ENCODE measurements at places on chromosomes 16 and 17.
A peak's percentile ranks its signal among the peaks of the same experiment; 100 is the strongest.

DNA sequence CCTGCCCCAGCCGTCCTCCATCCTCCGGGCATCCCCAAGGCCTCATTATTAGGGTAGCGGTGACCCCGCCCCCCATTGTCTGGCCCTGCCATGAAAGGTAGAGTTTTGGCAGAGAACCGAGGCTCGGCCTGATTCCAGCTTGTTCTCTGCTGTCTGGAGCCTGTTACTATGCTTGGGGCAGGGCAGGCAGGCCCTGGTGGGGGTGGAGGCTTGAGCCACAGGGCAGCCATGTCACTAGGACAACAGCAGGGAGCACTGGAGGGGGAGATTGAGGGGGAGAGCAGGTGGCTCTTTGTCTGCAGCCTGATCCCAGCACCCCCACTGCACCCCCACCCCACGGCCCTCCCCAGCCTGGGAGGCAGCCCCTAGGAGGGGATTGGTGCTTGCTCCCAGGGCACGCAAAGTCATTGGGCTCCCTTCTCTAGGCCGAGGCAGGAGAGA is 15.4 kb downstream of the RHBDL3 start:
- no peak for DNase-seq

GRCh38 chr17:42337442-42337841 is 49.1 kb downstream of the STAT5A start:
- peak; percentile 68 for DNase-seq

GRCh38 chr16:54286090-54286365 is 559 bp downstream of the IRX3 start:
- DNase-seq: no peak

- DNase-seq: no peak
These were observed 73.3 kb downstream of the KIF2B start for GRCh38 chr17:53896047-53896446.

- no peak for DNase-seq
These were observed 109.1 kb upstream of the CDC42EP4 start for GRCh38 chr17:73420897-73421296.

- DNase-seq: no peak
These were observed 3.8 kb downstream of the LGALS9 start for GRCh38 chr17:27634776-27635175.

- peak; percentile 89 for DNase-seq
These were observed 1.5 kb downstream of the TMEM102 start for GRCh38 chr17:7436556-7437368.

GRCh38 chr16:69890114-69890891 is 60.8 kb upstream of the CLEC18A start:
- no peak for DNase-seq

GRCh38 chr16:69931631-69932030 is 19.5 kb upstream of the CLEC18A start:
- DNase-seq: no peak

DNA sequence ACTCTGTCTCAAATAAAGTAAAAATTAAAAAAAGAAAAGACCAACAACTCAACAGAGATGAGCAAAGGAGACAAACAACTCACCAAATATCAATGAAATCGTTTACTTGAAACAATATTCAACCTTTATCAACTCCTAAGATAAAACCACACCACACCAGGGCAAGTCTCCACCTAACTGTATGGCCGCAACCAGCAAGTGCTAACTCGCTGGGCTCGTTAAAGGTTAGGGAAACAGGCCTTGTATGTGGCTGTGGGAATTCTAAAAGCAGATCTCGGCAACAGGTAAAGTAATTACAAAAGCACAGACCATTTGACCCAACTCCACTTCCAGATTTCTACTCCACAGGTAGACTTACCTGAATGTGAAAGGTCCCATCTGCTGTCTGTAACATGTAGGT is 9.3 kb downstream of the ZCCHC14 start:
- no peak for DNase-seq

DNA sequence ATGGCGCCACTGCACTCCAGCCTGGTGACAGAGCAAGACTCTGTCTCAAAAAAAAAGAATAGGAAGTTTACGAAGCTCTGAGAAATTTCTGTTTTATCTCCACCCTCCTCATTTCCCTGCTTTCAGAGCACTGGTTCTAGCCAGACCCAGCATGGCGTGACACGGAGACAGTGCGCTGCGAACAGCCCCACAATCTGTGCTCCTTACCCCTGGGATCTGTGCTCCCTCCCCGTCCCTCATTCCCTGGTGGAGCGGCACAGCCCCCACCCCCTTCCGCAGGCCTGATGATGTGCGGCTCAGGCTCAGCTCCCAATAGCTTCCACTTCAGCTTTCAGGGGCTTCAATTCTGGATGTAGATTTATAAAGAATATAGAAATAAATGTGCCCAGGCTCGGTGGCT is 56.1 kb upstream of the ENDOV start:
- DNase-seq: no peak

GRCh38 chr17:7010523-7010922 is 1.9 kb upstream of the RNASEK start:
- no peak for DNase-seq

GRCh38 chr16:47865337-47865855 is 290.4 kb downstream of the ABCC12 start:
- DNase-seq: no peak

DNA sequence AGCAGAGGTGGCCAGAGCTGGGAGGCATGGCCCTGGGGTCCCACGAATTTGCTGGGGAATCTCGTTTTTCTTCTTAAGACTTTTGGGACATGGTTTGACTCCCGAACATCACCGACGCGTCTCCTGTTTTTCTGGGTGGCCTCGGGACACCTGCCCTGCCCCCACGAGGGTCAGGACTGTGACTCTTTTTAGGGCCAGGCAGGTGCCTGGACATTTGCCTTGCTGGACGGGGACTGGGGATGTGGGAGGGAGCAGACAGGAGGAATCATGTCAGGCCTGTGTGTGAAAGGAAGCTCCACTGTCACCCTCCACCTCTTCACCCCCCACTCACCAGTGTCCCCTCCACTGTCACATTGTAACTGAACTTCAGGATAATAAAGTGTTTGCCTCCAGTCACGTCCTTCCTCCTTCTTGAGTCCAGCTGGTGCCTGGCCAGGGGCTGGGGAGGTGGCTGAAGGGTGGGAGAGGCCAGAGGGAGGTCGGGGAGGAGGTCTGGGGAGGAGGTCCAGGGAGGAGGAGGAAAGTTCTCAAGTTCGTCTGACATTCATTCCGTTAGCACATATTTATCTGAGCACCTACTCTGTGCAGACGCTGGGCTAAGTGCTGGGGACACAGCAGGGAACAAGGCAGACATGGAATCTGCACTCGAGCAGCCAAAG is 2.3 kb downstream of the CSF3 start:
- DNase-seq: no peak

DNA sequence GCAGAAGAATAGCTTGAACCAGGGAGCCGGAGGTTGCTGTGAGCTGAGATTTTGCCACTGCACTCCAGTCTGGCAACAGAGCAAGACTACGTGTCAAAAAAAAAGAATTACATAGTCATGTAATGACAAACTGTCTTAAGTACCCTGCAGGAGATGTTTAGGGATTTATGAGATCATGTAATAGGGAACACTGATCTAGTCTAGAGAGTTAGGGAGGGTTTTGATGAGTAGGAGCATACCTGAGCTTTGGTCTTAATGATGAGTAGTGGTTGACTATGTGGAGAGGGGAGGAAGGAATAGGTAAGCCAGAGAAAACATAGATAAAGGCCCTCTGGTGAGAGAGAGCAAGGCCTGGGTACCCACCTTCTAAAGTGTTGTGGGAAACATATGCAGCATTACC is 30.1 kb upstream of the NF1 start:
- DNase-seq: no peak

DNA sequence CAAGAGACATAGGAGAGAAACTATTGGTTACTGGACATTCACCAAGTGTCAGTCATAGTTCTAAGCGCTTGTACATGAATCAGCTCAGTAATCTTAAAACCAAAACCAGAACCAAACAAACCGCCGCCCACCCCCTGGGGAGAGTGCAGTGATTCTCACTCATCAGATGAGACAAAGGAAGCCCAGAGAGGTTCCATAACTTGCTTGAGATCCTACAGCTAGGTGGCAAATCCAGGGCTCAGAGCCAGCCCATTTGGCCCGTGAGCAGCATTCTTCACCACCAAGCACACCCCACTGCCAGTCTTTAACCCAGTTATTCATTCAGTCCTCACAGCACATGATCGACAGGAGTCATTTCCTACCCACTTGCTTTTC is 37.2 kb upstream of the RGS9 start:
- peak; percentile 70 for DNase-seq

- DNase-seq: no peak
These were observed 28.6 kb upstream of the METRNL start for GRCh38 chr17:83050651-83051395.

DNA sequence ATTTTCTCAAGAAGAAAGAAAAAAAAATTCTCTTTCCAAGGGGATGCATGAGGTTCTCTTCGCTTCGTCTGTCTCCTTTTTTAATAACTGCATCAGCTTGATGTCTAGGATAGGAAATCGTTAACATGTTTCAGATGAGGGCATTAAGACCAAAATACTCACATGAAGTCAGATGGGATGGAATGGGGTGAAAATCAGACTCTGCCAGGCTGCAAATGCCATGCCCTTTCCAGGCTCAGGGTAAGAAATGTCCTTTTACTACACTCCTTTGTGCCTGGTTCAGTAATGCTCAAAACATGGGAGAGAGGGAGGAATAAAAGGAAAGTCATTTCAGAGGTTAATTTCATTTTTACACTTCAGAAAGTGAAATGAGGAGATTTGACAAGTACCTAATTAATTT is 21.7 kb upstream of the ERCC4 start:
- no peak for DNase-seq

DNA sequence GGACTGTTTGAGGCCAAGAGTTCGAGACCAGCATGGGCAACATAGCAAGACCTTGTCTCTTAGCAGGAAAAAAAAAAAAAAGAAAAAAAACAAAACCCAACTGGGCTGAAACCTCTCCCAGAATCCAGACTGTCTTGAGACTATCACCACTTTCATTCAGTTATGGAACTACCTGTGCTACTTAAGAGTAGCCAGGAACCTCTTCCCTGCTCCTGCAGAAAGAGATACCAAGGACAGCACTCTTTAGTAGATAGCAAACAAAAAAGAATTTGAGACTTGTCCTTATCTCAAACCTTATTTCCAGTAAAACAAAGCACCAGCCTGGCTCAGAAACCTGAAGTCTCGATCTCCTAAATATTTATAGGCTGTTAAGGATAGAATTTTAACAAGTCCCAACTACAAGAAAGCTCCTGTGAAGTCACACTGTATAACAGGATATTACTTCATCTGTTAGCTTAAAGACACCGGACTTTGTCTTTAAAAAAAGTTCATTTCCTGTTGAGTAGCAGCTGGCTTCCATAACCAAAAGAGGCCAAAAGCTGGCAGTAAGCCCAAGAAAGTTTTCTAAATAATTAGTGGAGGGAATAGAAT is 5.1 kb downstream of the CDR2 start:
- peak; percentile 41 for DNase-seq

GRCh38 chr16:88792078-88792550 is 7.1 kb upstream of the PIEZO1 start:
- DNase-seq: no peak

DNA sequence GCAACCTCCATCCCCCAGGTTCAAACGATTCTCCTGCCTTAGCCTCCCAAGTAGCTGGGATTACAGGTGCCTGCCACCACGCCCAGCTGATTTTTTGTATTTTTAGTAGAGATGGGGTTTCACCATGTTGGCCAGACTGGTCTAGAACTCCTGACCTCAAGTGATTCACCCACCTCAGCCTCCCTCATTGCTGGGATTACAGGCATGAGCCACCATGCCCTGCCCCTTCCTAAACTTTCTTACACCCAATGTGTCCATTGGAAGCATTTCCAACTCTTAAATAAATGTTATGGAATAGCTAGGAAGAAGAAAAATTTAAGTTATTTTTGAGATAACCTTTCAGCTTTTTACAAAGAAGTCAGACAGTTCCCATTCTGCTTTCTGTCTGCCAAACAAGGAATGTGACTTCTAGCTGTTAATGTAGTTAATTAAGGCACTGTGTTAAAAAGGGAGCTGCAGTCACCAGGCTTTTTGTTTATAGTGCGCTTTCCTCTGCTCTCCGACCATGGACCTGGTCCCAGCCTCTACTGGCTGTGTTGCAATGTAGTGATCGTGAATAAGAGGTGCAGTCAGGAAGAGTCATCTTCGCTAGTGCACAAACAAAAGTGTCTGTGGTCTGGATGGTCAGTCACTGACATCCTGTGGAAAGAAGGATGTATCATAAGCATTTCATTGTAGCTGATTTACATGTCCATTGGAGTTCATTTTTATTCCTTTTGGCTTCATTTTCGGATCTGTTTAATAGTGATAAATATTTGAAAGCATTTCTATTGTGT is 39.7 kb downstream of the USP10 start:
- DNase-seq: no peak

- no peak for DNase-seq
These were observed 273.0 kb upstream of the IRX5 start for GRCh38 chr16:54657709-54658102.

DNA sequence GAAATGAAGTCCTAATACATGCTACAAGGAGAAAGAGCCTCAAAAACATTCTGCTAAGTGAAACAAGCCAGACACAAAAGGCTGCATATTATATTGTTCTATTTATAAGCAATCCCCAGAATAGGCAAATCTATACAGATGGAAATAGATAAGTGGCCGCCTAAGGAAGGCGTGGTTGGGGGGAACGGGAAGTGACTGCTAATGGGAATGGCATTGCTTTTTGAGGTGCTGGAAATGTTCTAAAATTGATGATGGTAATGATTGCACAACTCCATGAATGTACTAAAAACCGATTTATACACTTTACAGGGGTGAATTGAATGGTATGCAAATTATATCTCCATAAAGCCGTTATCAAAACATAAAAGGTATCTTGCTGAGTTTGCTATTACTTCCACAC is 67.7 kb downstream of the GAS7 start:
- no peak for DNase-seq

GRCh38 chr17:69048634-69049033 is 12.1 kb downstream of the ABCA9 start:
- DNase-seq: peak; percentile 3

DNA sequence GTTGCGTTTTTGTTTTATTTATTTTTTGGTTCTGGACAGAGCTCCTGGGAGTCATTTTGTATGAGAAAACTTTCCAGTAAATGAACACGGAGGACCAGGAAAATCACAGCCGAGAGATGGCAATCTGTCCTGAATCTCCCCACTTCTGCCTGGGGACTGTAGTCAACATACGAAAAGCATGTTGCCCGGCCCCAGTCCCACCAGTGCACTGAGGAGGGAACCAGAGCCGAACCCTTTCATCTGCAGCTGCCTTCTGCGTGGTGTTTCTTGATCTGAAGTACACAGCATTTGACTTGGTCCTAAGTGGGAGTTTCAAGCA is 18.9 kb downstream of the SNX11 start:
- DNase-seq: no peak

Measured in GM06990 (cell line).